Stimulated activated naive CD4-positive, alpha-beta T cell (primary cell): ENCODE measurements at places on chromosomes 1 and 21.
A peak's percentile ranks its signal among the peaks of the same experiment; 100 is the strongest.

GRCh38 chr1:212595787-212596714, 12.5 kb upstream of the ATF3 start:
- no peak for DNase-seq

- DNase-seq: no peak
Measured at GRCh38 chr1:160257411-160258015, 4.8 kb downstream of the DCAF8 start.

GRCh38 chr1:4018466-4019146, 118.5 kb upstream of the C1orf174 start:
- no peak for DNase-seq

DNA sequence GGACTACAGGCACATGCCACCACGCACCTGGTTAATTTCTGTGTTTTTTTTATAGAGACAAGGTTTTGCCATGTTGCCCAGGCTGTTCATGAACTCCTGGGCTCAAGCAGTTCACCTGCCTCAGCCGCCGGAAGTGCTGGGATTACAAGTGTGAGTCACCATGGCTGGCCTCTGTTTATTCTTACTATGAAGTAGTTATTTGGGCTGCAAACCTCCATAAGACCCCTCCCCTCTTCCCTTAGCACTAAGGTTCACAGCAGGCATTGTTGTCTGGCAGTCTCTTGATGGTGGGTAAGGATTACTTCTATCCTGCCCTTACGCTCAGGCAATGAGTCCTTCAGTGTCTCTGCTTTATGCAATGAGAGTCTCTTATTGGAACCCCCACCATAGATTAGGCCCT, 51.8 kb downstream of the ANGPTL1 start:
- no peak for DNase-seq

DNA sequence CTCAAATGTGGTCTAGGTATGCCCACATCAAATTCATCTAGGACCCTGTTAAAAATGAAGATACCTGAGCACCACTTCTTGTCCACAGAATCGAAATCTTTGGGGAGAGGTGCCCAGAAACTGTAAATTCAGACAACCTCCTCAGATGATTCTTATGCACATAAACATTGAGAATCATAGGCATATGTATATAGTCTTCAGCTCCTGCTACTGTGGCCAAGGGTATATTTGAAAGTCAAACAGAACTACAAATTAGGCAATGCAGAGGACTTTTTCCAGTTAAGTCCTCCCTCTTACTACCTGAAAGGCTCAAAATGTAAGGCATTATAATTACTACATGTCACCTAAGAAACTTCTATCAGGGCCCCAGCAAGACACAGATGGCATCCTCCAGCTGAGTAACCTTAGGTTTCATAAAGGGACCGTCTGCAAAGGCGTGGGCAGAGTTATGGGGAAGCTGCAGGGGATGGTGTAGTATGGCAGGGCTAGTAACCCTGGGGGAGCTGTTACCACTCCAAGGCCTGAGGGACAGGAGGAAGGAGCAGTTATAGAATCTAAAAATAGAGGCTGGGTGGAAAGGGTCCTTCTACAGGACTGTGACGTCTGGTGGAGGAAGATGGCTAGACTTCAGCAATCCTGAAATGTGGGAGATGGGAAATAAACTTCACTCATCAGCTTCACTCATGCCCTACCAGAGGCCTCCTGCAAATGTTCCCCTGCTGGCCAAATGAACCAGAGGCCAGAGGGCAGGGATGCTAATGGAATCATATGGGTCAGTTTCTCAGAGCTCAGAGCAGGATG, 46.3 kb downstream of the DAB1 start:
- no peak for DNase-seq

DNA sequence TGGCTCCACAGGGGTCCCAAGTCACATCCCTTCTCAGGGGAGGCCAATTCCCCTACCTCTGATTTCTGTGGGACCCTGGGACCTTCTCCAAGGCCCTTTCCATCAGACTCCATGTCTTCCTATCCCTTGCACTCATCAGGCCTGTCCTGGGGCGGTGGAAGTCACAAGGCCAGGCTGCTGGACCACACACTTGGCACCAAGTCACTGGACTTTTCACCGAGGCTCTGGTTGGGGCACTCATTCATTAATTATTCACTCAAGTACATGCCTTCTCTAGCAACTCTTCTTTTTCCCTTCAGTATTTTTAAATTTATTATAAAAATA, 11.2 kb upstream of the FOXO6 start:
- DNase-seq: no peak

GRCh38 chr21:41362605-41363369, 960 bp downstream of the MX2 start:
- peak; percentile 58 for DNase-seq

DNA sequence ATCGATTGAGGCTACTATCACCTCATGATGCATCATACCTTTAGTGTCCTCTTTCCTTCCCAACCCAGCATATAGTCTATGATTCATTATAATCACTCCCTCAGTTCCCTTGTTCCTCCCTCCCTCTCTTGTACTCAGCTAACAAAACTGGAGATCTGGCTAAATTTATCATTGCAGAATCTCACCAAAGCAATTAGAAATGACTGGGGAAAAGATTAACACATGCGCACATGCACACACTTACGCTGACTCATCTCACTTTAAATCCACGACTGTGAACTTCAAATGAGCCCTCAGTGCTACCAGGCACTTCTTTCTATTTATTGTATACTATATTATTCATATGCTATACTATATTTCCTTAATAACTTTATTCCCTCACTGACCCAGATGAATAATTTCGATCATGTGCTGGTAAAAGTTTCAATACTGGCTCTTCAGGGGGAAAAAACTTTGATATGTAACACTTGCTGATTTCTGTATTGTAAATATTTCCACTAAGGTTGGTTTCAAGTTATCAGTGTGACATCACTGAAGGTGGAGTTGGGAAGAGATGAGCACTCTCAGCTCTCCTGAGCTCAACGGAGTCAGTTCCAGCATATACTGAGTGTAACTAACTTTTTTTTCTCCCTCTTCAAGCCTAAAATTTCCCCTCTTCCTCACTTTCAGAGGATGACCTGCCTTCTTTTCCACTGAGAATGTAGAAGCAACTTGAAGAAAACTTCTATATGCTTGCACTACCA, 613.7 kb upstream of the B3GALT2 start:
- DNase-seq: no peak

- no peak for DNase-seq
Measured at GRCh38 chr1:236132420-236133046, 9.8 kb upstream of the GPR137B start.
